Activated CD4-positive, alpha-beta T cell treated with anti-CD3 and anti-CD28 coated beads for 36 hours (primary cell): ENCODE measurements at places on chromosomes 2 and 18.
A peak's percentile ranks its signal among the peaks of the same experiment; 100 is the strongest.

GRCh38 chr2:51410331-51410730, 378.4 kb upstream of the NRXN1 start:
- no peak overlapping the region for H3K4me3 ChIP-seq
- H3K27me3 ChIP-seq: no peaks in the 10 kb centered on the region
- no peak overlapping the region for H3K27ac ChIP-seq
- DNase-seq: no peak
- H3K36me3 ChIP-seq: no peaks in the 10 kb centered on the region
- no peaks in the 10 kb centered on the region for H3K4me1 ChIP-seq

- H3K27ac ChIP-seq: no peak overlapping the region
- no peaks in the 10 kb centered on the region for H3K27me3 ChIP-seq
- no peak overlapping the region for H3K4me3 ChIP-seq
- no peaks in the 10 kb centered on the region for H3K4me1 ChIP-seq
- DNase-seq: no peak
- H3K36me3 ChIP-seq: no peaks in the 10 kb centered on the region
These were observed 184.1 kb downstream of the CDH7 start for GRCh38 chr18:65934874-65935273.

GRCh38 chr2:160976797-160977196, 183.4 kb upstream of the TANK start:
- no peaks in the 10 kb centered on the region for H3K27me3 ChIP-seq
- H3K4me3 ChIP-seq: no peak overlapping the region
- no peak for DNase-seq
- peaks cover 2% of the 10 kb centered on the region for H3K4me1 ChIP-seq

- no peak overlapping the region for H3K27ac ChIP-seq
- H3K27me3 ChIP-seq: no peaks in the 10 kb centered on the region
- H3K4me1 ChIP-seq: peaks cover 5% of the 10 kb centered on the region
- no peaks in the 10 kb centered on the region for H3K36me3 ChIP-seq
- DNase-seq: no peak
These were observed 124.7 kb downstream of the ICOS start for GRCh38 chr2:204061241-204061640.

DNA sequence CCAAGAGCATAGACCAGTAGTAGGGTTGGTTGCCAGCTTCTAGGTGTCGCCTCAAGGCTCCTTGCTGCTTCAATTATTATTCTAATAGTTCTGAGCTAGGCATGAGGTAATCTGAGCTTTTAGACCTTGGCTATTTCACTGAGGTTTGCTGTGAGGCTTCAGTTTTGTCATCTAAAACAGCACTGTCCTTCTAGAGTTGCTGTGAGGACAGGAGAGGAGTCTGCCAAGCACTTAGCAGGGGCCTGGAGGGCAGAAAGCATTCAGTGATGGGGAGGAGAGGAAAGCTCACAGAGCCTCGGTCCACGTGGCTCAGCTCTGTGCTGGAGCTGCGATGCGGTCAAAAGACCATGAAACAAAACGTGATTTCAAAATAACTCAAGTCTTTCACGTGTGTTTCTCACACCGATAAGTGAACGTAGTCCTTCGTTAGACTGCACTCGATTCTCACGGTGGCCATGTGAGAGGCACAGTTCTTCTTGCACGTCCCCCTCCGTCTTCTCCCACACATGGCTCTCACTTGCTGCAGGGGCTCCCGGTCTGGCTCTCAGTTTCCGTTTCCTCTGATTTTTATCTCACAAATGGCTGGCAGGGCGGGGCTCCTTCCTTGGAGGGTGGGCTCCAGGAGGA, 113.7 kb downstream of the B3GNT2 start:
- H3K27ac ChIP-seq: peak overlapping the region; percentile 90
- H3K4me1 ChIP-seq: peaks cover 62% of the 10 kb centered on the region
- DNase-seq: peak; percentile 56
- no peaks in the 10 kb centered on the region for H3K27me3 ChIP-seq

GRCh38 chr18:49495480-49495879, 8.4 kb upstream of the C18orf32 start:
- H3K4me3 ChIP-seq: no peak overlapping the region
- DNase-seq: no peak
- H3K4me1 ChIP-seq: peaks cover 12% of the 10 kb centered on the region
- peaks cover 19% of the 10 kb centered on the region for H3K36me3 ChIP-seq

- no peaks in the 10 kb centered on the region for H3K36me3 ChIP-seq
- no peak overlapping the region for H3K4me3 ChIP-seq
- H3K27me3 ChIP-seq: no peaks in the 10 kb centered on the region
- no peak for DNase-seq
- H3K27ac ChIP-seq: no peak overlapping the region
- no peaks in the 10 kb centered on the region for H3K4me1 ChIP-seq
These were observed 318.0 kb downstream of the FIGN start for GRCh38 chr2:163417596-163418337.

DNA sequence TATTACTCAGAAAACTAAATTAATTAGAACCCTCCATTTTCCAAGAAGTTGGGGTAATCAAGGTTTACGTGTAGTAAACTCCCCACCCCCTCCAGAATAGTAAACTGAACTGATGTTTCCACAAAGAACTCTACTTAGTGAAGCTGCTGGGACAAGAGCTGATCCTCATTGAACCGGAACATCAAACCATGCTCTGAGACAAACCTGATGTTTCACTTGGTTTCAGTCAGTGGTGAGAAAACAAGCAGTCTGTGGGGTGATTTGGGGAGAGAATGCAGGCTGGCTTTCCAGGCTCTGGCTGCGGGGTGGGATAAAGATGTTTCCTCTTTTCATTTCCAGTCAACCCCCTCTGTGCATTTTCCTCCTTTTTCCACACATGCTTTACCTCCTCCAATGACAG, 38.2 kb downstream of the CELF4 start:
- H3K27me3 ChIP-seq: peaks cover 34% of the 10 kb centered on the region
- no peaks in the 10 kb centered on the region for H3K36me3 ChIP-seq
- H3K4me3 ChIP-seq: no peak overlapping the region
- no peak for DNase-seq

GRCh38 chr18:77087393-77088141, 45.0 kb downstream of the MBP start:
- H3K27ac ChIP-seq: no peak overlapping the region
- H3K27me3 ChIP-seq: no peaks in the 10 kb centered on the region
- H3K4me3 ChIP-seq: no peak overlapping the region

DNA sequence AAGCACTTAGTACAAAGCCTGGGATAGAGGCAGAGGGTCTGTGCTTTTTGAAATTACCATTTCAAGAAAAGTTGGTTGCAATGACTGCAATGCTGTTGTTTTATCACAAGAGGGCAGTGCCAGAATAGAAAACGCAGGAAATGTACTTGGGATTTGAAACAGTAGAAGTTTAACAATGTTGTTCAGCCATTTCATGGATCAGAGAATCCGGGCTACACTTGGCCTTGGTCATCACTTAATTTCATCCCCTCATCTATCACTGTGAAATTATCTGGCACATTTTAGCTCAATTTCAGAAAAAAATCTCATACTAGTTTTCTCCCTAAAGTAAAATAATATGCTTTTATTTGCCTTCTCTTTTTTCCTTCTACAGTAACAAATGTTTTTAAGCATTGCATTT, 70.8 kb downstream of the RAPGEF4 start:
- H3K4me3 ChIP-seq: no peak overlapping the region
- peaks cover 3% of the 10 kb centered on the region for H3K27me3 ChIP-seq
- H3K36me3 ChIP-seq: peaks cover 2% of the 10 kb centered on the region
- no peak for DNase-seq

GRCh38 chr2:117436697-117437096, 377.8 kb upstream of the DDX18 start:
- no peaks in the 10 kb centered on the region for H3K27me3 ChIP-seq
- no peak overlapping the region for H3K27ac ChIP-seq
- DNase-seq: no peak
- no peak overlapping the region for H3K4me3 ChIP-seq

GRCh38 chr18:32621034-32621433, 150.4 kb upstream of the GAREM1 start:
- no peak for DNase-seq
- H3K27me3 ChIP-seq: peaks cover 6% of the 10 kb centered on the region
- H3K4me1 ChIP-seq: no peaks in the 10 kb centered on the region
- H3K36me3 ChIP-seq: no peaks in the 10 kb centered on the region
- no peak overlapping the region for H3K27ac ChIP-seq

- H3K4me1 ChIP-seq: no peaks in the 10 kb centered on the region
- no peaks in the 10 kb centered on the region for H3K27me3 ChIP-seq
- no peak for DNase-seq
- H3K36me3 ChIP-seq: no peaks in the 10 kb centered on the region
These were observed 24.9 kb downstream of the CLK1 start for GRCh38 chr2:200839513-200839912.

GRCh38 chr2:85248773-85249509, 78.8 kb downstream of the TGOLN2 start:
- no peaks in the 10 kb centered on the region for H3K36me3 ChIP-seq
- H3K4me3 ChIP-seq: no peak overlapping the region
- no peak for DNase-seq
- peaks cover 6% of the 10 kb centered on the region for H3K27me3 ChIP-seq
- H3K4me1 ChIP-seq: peaks cover 2% of the 10 kb centered on the region
- H3K27ac ChIP-seq: no peak overlapping the region

- H3K36me3 ChIP-seq: peaks cover 9% of the 10 kb centered on the region
- peaks cover 27% of the 10 kb centered on the region for H3K4me1 ChIP-seq
- no peak overlapping the region for H3K4me3 ChIP-seq
- no peaks in the 10 kb centered on the region for H3K27me3 ChIP-seq
- DNase-seq: no peak
These were observed 28.7 kb downstream of the CCDC141 start for GRCh38 chr2:179021258-179021657.

DNA sequence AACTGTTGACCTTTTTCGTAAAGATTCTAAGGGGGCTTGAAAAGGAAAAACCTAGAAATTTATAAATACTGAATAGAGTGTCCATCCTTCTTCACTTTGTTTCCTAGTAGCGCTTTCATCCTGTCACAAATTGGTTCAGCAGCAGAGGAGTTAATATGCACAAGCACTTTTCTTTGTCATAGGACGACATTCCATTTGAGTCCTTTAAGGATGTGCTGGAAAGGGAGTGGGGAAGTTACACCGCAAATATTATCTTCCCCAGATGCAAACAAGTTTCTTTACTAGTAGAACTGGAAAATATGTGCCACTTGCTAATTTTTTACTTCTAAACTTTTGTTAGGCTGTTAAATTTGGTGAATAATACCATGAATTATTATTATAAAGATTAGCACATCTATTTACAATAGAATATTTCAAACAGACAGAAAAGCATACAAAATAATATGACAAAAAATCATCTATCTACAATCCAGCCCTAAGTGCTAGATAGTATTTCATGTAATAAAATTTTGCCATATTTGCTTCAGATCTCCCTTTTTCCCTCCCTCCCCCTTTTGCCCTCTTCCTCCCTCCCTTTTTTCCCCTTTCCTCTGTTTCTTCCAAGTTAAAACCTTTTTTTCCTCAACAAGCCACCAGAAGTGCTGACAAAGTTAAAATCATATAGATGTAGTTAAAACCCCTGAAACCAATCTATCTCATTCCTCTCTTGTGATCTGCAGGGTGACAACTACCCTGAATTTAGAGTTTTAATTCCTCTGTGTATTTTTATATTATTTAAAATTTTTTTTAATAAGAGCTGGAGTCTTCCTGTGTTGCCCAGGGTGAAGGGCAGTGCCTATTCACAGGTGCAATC, 50.5 kb upstream of the MAP4K3 start:
- DNase-seq: no peak
- H3K36me3 ChIP-seq: no peaks in the 10 kb centered on the region
- no peak overlapping the region for H3K27ac ChIP-seq

- H3K4me3 ChIP-seq: no peak overlapping the region
- no peaks in the 10 kb centered on the region for H3K36me3 ChIP-seq
- no peaks in the 10 kb centered on the region for H3K27me3 ChIP-seq
- peak; percentile 33 for DNase-seq
- no peak overlapping the region for H3K27ac ChIP-seq
These were observed 138.1 kb downstream of the SEPTIN10 start for GRCh38 chr2:109475531-109476210.

DNA sequence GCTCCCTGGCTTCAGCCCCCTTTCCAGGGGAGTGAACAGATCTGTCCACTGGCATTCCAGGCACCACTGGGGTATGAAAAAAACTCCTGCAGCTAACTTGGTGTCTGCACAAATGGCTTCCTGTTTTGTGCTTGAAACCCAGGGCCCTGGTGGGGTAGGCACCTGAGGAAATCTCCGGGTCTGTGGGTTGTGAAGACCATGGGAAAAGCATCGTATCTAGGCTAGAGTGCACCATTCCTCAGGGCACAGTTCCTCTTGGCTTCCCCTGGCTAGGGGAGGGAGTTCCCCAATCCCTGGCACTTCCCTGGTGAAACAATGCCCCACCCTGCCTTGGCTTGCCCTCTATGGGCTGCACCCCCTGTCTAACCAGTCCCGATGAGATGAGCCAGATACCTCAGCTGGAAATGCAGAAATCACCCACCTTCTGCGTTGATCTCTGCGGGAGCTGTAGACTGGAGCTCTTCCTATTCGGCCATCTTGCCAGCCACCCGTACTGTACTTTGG, 34.1 kb downstream of the TFPI start:
- no peaks in the 10 kb centered on the region for H3K27me3 ChIP-seq
- DNase-seq: no peak
- H3K36me3 ChIP-seq: no peaks in the 10 kb centered on the region
- no peak overlapping the region for H3K4me3 ChIP-seq
- no peaks in the 10 kb centered on the region for H3K4me1 ChIP-seq
- H3K27ac ChIP-seq: no peak overlapping the region

DNA sequence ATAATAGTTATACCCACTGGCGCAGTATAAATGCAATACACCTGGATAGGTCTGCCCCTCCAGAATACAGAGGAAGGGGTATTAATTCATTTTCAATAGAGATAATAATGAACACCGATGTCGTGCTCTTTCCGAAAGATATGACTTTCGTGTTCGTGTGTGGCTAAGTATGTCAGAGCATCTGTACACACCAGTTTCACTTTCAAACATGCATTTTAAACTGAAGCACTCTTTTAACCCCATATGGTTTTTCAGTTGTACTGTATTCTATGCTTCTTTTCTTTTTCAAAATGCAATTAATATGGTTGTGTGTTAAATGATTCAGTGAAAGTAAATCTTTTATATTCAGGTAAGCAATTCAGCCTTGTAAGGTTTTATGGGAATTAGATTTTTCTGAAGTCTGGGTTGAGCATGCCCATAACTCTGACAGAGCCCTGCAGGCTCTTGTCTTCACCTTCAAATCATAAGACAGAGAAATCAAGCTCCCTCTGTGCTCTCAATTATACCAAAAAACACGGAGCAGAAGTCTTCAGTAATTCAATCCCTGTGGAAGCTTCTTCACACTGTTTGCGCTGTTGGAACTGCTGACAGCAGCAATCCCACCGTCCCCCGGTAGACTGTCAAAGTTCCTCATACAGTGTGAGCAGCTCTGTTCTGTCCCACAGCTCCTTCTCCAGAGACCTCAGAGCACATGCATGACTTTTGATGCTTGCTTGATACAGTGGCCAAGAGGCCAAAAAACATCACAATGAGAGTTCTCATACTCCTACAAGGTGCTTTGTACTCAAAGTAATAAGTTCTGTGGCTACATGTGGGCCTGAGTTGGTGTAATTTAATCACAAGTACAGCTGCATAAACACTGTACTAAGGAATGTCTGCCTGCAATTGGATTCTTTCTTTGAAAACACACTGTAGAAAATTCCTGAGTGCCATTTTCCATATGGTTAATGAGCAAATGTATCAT, 186.8 kb downstream of the ZNF521 start:
- peak; percentile 7 for DNase-seq
- H3K36me3 ChIP-seq: no peaks in the 10 kb centered on the region
- H3K27ac ChIP-seq: no peak overlapping the region
- H3K4me3 ChIP-seq: peak overlapping the region; percentile 45

- peaks cover 6% of the 10 kb centered on the region for H3K4me1 ChIP-seq
- H3K27me3 ChIP-seq: peaks cover 2% of the 10 kb centered on the region
- no peak for DNase-seq
- H3K27ac ChIP-seq: no peak overlapping the region
These were observed 15.2 kb upstream of the TMBIM1 start for GRCh38 chr2:218307415-218308090.

- H3K27ac ChIP-seq: no peak overlapping the region
- H3K4me3 ChIP-seq: no peak overlapping the region
- no peaks in the 10 kb centered on the region for H3K36me3 ChIP-seq
- H3K27me3 ChIP-seq: no peaks in the 10 kb centered on the region
These were observed 98.8 kb upstream of the TAF1B start for GRCh38 chr2:9744256-9745004.
